ENCODE measurements at places on chromosomes 12 and 14.

DNA sequence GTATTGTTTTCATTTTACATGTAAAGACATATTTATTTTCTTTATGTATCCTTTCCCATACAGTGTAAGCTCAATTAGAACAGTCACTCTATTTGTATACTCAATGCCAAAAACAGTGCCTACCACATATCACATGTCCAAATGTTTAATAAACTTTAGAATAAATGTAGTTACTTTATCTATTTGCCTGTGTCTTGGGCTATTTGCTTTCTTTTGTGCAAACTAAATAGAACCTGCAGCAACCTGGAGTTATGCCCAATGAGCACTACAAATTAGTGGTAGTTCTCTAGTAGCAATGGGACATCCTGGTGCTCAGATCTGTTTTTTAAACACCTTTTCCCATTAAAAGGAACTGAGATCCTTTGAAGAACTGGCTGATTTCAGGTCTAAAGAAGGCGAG, 186.7 kb downstream of the PPFIA2 start:
- DNase-seq = no peak

GRCh38 chr14:54857830-54858269, 44.8 kb downstream of the GCH1 start:
- DNase-seq = no peak

- DNase-seq = no peak
Observed at GRCh38 chr12:573232-573631, 90.0 kb downstream of the NINJ2 start.

- DNase-seq = no peak
Observed at GRCh38 chr14:31858868-31859267, 218.2 kb upstream of the ARHGAP5 start.

DNA sequence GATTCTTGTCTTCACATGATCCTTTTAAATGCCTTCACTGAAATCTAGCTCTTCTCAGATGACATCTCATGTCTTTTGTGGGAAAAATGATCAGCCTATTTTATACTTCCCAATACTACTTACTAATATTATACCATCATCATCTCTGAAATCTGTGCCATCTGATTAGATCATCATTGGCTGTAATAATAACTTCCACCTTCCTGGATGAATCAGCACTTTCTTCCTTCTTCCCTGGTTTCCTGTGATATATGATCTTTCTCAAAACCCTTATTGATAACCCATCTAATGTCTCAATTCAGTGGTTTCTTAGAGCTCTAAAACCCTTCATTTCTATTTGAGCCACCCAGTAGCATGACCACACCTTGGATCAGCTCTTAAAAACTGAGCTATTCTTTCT, 30.9 kb downstream of the GPR137C start:
- DNase-seq = no peak

DNA sequence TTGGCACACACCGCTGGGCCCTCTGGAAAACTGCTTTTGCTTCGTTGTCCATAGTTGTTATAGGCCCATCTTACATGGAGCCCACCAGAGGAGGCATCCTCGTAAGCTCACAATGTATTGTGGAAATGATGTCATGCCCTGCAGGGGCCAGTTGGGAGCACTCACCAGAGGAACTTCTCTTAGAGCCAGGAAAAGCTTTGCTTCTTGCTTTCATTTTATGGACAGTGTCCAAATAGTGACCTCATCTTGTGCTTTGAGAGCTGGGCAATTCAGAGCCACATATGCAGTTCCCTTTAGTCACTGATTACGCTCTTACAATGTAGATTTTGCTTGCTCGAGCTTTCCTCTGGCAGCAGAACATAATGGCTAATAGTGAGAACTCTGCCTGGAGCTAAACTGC, 275.6 kb downstream of the AACS start:
- DNase-seq = no peak

GRCh38 chr12:84862186-84862585, 50.4 kb downstream of the SLC6A15 start:
- no peak for DNase-seq

GRCh38 chr14:84575681-84576080, 954.3 kb upstream of the FLRT2 start:
- no peak for DNase-seq

- no peak for DNase-seq
Observed at GRCh38 chr12:1093166-1093751, 102.2 kb downstream of the ERC1 start.

DNA sequence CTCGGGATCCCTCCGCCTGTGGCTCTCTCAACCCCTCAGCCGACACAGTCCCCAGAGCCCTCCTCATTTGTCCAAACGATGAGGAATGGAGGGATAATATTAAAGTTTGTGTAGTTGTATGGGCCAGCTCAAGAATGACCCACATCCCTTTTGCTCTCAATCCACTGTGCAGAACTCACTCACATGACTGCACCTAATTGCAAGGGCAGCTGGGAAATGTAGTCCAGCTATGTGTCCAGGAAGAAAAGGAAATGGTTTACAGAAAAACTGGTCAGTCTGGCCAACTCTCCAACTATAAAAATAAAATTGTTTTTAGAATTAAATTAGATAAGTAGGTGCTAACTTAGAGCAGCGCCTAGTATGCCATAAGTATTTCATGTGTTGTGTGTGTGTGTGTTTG, 66.6 kb downstream of the GALNT8 start:
- no peak for DNase-seq

- DNase-seq = peak; percentile 19
Observed at GRCh38 chr12:102498471-102498870, 18.1 kb upstream of the IGF1 start.

- DNase-seq = peak; percentile 59
Observed at GRCh38 chr14:21978184-21978998, 304.8 kb upstream of the OR4E1 start.

DNA sequence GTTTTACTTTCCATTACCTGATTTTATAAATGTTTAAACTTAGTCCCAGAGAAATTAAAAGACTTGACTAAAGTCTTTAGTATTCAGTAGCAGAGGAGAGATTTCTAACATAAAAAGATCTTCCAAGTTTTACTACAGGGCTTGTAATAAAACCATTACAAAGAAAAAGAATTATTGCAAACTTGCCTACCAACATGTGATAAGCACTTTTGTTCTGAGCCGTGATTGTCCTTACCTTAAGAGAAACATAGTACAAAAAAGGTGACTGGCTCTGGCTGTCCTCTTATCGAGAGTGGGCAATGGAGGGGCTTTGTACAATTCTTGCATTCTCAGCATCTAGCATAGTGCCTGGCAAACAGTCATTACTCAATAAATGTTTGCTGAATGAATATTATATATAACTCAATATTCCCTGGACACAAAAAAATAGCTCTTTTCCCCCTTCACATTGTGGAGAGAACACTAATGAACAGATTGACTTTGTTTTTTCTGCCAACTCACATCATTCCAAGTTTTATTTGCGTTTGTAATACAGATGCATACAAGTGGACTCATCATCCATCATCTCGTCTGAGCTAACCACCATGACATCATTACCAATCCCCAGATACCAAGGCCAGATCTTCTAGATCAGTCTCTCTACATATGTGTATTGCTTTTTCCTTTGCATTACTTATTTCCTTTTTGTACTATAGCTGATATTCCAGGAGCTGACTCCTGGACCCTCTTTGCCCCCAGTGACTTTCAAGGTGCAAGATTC, 192.8 kb upstream of the EEA1 start:
- no peak for DNase-seq

DNA sequence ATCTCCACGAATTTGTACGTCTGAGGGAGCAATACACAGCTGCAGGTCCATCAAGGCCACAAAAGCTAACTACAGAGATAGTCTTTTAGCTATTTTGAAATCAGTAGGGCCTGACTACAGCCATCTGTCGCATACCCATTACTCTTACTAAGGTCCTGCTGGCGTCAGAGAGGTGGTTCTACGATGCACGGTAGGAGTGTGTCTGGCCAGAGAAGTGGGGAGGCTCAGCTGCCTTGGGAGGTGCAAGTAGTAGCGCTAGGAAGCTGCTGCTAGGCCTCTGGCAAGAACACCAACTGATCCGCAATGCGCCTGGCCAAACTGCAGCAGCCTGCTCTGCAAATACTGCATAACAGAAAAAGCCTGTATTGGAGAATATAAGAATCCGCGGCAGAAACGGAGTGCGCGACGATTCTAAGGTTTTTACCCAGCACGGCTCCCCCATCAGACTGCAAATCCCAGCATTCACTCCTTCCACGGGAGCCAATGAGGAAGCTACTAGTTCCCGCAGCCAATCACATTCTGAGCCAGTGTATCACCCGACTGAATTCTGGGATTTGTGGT, 743 bp upstream of the CAND1 start:
- DNase-seq = peak; percentile 94

DNA sequence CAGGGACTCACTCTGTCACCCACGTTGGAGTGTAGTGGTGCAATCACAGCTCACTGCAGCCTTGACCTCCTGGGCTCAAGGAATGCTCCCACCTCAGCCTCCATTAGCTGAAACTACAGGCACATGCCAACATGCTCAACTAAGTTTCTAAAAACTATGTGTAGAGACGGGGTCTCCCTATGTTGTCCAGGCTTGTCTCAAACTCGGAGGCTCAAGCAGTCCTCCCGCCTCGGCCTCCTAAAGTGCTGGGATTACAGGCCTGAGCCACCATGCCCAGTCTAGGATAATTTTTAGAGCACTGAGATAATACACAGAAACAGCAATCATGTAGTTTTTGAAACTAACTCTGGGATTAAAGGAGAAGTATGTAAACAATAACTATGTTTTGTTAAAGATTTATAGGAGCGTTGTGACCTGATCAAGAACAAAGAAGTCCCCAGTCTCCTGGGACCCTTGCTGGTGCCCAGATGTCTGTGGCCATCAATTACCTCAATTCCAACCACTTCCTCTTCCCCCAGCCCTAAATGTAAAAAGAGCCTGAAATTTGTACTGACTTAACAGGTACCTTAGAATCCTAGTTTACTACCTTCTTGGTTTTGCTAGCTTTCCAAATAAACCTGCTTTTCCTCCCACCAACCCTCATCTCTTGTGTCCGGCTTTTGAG, 28.9 kb upstream of the EGLN3 start:
- DNase-seq = no peak

DNA sequence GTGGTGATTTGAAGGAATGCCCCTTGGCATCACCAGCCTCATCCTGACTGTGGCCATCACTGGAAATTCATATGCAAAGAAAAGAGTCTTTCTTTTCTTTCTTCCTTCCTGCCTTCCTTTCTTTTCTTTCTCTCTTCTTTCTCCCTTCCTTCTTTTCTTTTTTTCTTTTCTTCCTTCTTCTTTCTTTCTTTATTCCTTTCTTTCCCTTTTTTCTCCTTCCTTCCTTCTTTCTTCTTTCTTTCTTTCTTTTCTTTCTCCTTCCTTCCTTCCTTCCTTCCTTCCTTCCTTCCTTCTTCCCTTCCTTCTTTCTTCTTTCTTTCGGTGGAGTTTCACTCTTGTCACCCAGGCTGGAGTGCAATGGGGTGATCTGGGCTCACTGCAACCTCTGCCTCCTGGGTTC, 58.0 kb upstream of the TMEM132D start:
- no peak for DNase-seq

- peak; percentile 43 for DNase-seq
Observed at GRCh38 chr14:67943947-67944346, 124.4 kb downstream of the RAD51B start.

DNA sequence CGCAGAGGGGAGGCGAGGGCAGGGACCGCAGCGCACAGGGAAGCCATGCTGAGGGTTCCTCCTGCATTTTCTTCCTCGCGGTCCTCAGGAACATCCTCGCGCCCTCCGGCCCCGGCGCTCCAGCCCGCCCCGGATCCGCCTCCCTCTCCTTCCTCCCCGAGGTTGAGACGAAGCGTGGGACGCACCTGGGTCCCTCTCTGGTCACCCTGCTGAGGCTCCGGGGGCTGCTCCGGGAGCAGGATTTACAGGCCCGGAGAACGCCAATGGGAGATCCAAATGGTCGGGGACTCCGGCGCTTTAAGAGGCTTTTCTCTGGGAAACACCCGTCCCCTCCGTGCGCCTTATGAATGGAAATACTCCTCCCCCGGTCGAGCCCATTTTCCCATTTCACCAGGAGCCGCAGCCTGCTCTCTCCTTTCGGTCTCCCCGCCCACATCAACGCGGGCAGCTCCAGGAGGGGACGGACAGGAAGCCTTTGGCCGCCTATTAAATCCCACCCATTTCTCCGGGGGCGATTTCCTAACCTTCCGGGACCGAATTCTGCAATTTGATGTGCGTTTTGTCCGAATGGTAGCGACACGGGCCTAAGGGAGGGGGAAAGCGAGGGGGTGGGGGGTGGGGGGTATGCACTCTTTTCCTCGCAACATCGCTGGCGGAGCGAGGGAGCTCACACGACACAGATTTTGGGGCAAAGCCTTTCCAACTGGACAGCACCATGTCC, at the start of gene UNC79:
TSS of gene UNC79 (plus strand) at position 625 of the 721 bp plus-strand sequence. CDS start at position 716, 91 bp downstream.
- no peak for DNase-seq

- DNase-seq = no peak
Observed at GRCh38 chr14:98912655-98913054, 359.3 kb downstream of the BCL11B start.

GRCh38 chr12:90098132-90098779, 389.6 kb upstream of the ATP2B1 start:
- DNase-seq = no peak

GRCh38 chr12:91055976-91056375, 1.8 kb downstream of the KERA start:
- DNase-seq = no peak

DNA sequence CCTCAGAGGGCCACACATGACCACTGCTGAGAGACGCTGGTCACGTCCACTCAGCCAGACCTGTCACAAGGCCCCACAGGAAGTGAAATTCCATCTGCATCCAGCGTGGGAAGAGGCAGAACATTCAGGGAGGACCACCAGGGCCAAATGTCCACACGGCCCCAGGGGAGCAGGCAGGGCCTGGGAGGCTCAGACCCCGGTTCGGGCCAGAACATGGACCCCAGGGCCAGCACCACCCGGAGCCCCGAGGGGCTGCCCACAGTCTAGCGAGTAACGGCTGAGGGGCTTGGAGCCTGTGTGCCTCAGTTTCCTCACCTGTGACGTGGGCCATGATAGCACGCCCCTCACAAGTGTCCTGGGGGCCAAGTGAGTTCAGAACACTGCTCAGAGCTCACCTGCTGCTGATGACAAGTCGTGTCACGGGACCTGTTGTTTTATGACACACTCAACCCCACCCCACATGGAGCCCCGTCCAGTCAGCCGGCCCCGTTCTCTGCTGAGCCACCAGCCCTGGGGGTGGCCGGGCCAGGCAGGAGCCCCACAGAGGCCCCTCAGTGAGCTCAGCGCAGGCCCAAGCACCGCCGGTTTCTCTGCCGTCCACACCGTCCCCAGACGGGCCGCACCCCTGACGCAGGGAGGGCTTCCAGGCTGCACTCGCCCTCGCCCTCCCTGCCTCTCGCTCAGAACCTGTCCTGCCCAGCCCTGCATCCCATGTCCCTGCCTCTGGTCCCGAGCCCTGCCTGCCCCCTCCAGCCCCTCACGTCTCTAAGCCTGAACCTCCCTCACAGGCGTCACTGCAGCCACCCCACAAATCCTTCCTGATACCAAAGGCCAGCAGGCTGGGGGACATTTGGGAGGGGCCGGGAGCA, 79.5 kb upstream of the GALNT9 start:
- DNase-seq = no peak

Data from CD4-positive, alpha-beta T cell treated with Interleukin-15 for 1 hour (primary cell).